ENCODE measurements at places on chromosomes 12 and 14.

DNA sequence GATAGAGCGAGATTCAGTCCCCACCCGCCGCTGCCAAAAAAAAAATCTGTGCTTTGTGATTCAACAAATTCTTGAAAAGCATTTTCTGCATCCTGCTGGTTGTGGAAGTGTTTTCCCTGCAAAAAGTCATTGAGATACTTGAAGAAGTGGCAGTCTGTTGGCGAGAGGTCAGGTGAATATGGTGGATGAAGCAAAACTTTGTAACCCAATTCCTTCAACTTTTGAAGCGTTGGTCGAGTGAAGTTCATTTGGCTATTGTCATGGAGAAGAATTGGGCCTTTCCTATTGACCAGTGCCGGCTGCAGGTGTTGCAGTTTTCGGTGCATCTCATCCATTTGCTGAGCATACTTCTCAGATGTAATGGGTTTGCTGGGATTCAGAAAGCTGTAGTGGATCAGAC, 20.9 kb downstream of the SRGAP1 start:
- DNase-seq: no peak

DNA sequence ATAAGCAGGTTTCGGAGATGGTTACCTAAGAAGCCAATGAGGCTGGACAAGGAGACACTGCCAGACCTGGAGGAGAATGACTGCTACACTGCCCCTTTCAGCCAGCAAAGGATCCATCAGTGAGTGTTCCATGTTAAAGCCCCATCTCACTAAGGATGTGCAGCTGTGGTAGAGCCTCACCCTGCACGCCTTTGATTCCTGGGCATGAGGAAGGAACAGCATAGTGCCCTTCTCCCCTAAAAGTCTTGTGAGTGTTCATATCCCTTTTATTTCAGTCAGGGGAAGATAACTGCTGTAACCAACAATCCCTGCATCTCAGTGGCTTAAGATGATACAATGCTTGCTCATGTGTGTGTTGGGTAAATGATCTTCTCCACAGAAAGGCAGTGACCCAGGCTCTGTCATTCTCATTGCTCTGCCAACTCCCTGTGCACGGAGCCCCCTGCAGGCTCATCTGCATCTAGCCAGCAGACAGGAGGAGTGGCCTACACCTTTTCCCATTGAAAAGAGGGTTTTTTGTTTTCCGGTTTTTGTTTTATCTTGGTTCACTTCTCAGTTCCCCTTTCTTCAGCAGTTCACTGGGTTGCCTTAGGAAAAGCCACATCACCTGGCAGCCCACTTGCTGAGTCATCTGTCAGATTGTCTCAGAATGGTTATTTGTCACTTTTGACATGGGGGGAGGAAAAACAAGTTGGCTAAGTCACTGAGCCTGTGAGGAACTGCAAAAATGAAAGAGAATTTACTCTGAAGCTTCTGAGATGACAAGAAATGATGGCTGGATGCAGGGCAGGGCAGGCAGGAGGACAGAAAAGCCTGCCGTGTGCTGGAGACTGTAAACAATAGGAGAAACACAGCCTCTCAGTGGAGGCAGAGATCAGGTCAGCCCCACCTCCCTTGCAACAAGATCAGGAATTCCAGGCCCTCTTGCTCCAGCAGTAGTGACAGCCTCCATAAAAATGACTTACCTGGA, 193.3 kb downstream of the ANO4 start:
- no peak for DNase-seq

DNA sequence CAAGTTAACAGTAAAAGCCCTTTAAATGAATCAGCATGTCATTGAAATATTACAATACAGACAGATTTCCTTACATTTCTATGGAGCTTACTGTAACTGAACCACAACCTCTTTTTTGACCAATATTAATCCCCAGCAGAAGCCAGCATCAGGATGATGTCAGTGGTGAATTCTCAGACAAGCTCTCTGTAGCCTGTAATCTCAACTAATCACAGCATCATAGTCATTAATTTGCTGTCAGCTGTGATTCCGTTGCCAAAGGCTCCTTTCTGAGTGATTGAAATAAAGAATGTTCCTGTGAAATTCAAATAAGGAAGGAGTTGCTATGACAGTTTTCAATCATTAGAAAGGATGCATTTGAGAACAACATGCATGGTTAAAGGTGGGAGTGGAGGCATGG, 323.1 kb downstream of the PDZRN4 start:
- DNase-seq: no peak

DNA sequence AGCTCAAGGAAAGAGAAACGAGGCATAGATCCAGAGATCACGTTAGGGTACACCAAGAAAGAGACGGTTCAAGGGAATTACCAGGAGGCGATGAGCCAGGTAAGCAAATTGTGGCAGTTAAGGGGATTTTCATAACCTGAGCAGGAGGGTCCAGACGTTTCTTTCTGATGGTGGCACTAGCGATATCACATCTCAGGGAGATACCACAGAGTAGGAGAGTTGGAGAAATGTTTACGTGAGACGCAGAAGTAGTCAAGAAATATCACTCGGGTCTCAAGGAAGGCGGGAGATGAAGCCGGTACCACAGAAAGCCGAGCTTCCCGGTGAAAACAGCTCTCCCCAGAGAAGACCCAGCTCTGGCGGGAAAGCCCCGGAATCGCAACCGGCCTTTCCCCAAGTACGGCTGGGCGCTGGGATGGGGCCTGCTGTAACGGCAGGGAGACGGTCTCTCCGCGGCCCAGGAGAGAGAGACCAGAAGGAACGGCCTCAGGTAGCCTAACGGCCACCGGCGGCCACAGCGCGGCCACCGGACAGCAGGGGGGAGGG, 485 bp downstream of the SENP1 start:
- no peak for DNase-seq

- DNase-seq: no peak
Observed at GRCh38 chr14:56237398-56237797, 119.2 kb downstream of the PELI2 start.

GRCh38 chr12:132143336-132144071, 615 bp downstream of the DDX51 start:
- DNase-seq: no peak
